ENCODE measurements at places on chromosomes 3 and 15. TPM values are rescaled to one million over a fixed set of nuclear protein-coding genes. Genes with fewer than 3 reads are reported as not detected.
A peak's percentile ranks its signal among the peaks of the same experiment; 100 is the strongest.

MST1R gene
- total RNA-seq: 76.2 TPM

- DNase-seq: peak; percentile 68
Observed at GRCh38 chr3:55484801-55485791, 2.0 kb downstream of the WNT5A start.

DNA sequence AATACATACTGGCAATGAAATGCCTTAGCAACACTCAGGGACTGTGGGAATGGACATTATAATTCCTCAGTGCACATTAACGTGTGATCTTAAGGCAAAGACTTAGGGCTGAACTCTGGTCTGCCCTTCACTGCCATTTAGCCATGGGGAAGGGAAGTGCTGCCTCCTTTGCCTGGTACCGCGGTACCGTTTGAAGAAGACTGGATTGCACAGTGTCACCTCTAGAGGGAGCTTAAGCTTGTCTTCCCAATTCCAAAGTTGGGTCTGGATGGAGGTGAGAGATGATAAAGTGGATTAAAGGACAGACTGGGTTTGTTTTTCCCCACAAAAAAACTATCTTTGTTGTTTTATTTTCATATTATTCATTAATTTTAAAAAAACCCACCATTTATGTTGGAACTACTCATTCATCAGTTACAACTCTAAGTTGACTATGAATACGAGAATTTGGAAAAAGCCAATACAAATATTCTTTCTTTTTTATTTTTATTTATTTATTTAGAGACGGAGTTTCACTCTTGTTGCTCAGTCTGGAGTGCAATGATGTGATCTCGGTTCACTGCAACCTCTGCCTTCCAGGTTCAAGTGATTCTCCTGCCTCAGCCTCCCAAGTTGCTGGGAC lies 60.0 kb upstream of the SYN2 start:
- DNase-seq: peak; percentile 42

DNA sequence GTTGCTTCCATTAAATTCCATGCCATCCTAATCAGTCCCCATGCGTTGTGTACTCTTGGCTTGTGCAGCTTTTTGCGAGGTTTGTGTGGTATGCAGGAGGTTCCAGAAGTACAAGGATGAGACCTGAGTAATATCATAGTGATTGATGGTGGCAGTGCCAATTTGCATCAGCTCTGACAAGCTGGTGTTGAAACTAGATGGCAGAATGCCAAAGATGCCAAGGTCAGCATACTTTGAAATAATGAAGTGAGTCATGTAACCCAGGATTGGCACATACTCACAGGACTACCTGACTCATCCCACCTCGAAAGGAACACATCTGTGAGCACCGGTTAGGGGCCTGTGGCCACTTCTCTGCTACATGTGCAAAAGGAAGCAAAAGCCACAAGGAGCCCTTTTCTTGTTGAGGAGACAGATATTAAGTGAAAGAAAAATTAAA lies 14.3 kb downstream of the KAT2B start:
- DNase-seq: no peak

P2RY13 gene
- 1.5 TPM for total RNA-seq

UCN2 gene
- total RNA-seq: 0.19 TPM

CDC25A gene
- total RNA-seq: 3.4 TPM

GRCh38 chr3:65568497-65568896 lies 470.2 kb downstream of the MAGI1 start:
- no peak for DNase-seq

GRCh38 chr15:74807282-74807681 lies 5.4 kb upstream of the LMAN1L start:
- DNase-seq: no peak

GRCh38 chr15:79140846-79141570 lies 50.4 kb upstream of the RASGRF1 start:
- no peak for DNase-seq

- no peak for DNase-seq
Observed at GRCh38 chr15:26877831-26878230, 11.0 kb downstream of the GABRA5 start.

WDR73 gene
- total RNA-seq: 24.9 TPM

DNA sequence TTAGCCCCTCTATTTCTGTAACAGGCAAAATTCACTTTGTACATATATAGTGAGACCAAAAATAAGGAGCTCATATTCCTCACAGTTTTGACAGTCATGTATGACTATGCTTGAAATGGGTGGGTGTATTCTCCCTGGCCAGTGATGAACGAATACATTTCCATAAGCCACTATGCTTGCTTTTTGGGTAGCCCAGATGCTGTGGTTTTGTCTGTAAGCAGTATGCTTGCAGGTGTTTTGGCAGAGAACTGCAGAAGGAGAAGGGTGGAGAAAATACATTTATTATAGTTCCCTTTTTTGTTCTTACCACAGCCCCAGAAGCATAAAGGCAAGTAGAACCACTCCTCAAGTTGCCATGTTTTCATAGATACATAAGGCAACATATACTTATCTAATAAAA lies 131.2 kb downstream of the RBMS3 start:
- no peak for DNase-seq

All from mucosa of descending colon (tissue), 3 donors.